CD4-positive, CD25-positive, alpha-beta regulatory T cell (primary cell): ENCODE measurements at places on chromosomes 6 and 20.

GRCh38 chr6:44221961-44222335, 1.4 kb upstream of the SLC29A1 start:
- no peak for DNase-seq

- no peak for DNase-seq
Measured at GRCh38 chr20:7637184-7637583, 303.1 kb downstream of the HAO1 start.

GRCh38 chr20:54189630-54190029, 15.8 kb upstream of the CYP24A1 start:
- no peak for DNase-seq

DNA sequence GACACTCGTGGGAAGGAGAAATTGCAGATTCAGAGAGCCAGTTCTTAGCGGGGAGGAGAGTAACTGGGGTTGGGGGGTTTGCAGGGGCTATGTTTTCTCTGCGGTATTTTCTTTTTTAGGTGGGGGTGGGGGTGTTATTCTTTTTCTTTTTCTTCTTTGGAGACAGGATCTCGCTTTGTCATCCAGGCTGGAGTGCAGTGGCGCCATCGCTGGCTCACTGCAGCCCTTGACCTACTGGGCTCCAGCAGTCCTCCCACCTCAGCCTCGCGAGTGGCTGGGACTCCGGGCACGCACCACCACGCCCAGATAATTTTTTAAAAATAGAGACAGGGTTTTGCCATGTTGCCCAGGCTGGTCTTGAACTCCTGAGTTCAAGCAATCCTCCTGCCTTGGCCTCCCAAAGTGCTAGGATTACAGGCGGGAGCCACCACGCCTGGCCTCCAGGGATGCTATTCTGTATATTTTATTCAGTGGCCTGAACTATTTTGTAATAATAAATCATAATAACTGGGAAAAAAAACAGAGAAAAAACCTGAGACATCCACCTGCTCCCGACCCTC, 57.3 kb downstream of the UBE2V1 start:
- DNase-seq: no peak

DNA sequence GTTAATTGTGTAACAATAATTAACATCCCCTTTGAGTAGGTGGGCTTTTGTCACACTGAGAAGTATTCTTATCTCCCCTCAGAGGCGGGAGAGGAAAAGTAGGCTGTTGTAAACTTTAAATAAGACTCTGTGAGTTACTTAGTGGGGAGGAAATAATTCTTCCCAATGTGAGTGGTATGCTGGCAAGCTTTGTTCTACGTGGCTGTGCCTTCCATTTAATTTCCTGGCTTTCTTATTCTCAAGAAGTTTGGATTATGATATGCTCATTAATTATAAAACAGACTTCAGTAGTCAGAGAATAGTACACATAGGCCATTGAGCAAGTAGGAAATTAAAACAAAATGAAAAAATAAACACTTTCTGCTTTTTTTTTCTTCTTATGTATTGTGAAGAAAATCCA, 19.1 kb downstream of the ADGRB3 start:
- DNase-seq: no peak

GRCh38 chr6:112443179-112444065, 96.3 kb downstream of the RFPL4B start:
- DNase-seq: no peak

DNA sequence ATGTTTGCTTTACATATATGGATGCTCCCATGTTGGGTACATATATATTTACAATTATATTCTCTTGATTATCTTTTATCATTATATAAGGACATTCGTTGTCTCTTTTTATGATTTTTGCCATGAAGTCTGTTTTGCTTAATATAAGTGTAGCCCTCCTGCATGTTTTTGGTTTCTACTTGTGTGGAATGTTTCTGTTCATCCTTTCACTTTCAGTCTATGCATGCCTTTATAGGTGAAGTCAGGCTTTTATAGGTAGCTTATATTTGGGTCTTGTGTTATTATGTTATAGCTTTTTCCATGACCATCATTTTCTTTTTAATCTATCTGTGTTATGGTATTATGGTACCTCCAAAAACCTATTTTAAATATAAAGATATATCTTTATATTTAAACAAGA, 612.5 kb upstream of the HS3ST5 start:
- no peak for DNase-seq

DNA sequence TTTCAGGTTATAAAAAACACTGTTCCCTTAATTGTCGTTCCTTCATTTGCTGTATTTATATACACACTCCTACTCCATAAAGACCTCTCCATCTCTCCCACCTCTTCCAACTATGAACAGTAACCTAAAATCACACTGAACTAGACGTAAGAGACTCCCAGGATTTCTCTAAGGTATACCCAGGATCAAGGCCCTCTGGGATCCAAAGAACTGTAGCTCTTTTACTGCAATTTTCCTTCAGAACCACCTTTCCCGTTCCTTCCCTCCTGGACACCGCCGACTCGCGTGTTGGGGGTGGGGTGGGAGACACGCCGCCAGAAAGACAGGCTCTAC, 680 bp downstream of the LATS1 start:
- DNase-seq: no peak

- DNase-seq: no peak
Measured at GRCh38 chr20:40945754-40946450, 82.7 kb upstream of the TOP1 start.

DNA sequence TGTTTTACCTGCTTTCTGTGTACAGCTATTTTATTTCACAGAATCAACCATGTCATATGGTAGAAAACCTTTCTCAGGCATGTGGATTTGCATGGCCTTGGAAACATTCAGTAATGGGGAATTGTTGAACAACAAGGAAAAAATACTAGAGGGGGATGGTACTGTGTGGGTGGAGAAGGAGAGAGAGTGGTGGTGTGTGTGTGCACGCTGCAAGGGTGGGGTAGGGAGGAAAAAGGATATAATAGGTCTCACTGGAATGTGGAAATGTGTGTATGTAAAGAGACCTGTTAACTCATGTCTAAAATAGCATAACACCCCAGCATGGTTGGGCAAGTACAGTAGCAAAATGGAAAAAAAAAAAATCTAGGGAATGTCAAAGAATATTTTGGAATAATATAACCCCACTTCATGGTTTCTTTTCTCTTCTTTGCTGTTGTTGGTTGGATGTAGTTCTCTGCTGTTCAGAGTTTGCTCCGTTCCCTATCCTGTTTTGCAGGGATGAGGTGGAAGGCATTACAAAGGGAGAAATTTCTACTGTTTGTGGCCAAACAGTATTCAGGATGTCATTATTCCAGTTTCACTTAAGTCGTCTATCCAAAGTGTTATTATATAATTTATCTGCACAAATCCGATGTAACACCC, 93.9 kb upstream of the CITED2 start:
- no peak for DNase-seq

GRCh38 chr6:24689964-24690363, 23.1 kb downstream of the ACOT13 start:
- DNase-seq: no peak

DNA sequence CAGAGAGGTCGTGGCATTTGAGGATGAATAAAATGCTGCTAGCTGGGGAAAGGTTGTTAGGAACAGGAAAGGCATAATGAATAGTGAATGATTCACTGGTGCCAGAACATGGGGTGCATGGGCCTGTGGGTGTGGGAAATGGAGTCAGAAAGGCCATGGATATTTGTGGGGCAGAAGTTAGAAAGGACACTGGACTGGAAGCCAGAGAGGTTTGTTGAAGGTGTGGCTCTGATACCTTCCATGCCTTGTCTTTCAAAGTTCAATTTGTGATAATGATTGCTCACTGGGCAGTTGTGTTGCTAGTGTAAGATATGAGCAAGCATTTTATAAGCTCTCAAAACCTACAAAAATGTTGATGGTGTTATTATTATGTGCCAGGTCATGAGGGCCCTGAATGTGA, 32.7 kb downstream of the LRRC1 start:
- no peak for DNase-seq

- peak; percentile 46 for DNase-seq
Measured at GRCh38 chr6:137641474-137642077, 147.4 kb upstream of the OLIG3 start.

- no peak for DNase-seq
Measured at GRCh38 chr6:92777146-92777740, 642.1 kb downstream of the EPHA7 start.

DNA sequence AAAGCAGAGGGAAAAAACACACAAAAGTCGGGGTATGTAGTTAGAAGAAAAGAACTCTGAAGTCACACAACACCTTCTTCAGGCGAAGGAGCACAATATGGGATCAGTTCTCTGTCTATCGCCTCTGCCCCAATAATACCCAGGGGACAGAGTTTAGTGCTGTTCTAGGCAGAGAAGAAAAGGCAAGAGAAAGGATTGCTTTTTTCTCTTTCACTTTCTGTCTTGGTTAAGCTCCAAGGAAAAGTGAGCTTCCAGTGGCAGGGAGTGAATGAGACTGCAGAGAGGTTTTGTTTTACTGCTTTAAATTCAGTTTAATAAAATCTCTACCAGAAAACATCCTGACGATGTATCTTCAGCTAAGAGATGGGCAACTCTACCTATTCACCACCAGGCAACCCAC, 86.6 kb upstream of the STXBP5 start:
- DNase-seq: no peak

GRCh38 chr6:22328474-22328873, 31.6 kb upstream of the PRL start:
- no peak for DNase-seq

DNA sequence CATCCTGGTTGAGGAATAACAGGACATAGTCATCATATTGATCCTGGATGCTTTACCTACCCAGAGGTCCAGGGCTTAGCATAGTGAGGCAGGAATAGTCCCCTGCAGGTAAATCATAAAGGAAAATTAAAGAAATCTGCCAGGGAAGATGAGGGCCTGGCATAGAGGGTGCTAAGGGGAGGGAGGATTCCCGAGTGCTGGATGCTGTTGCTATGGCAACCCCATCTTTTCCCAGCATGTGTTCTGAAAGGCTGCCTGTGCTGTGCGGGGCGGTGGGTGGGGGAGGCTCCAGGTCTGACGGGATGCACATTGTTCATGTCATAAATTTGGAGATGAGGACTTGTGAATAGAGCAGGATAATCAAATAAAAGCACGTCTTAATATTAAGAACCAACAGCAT, 212.6 kb upstream of the PCSK2 start:
- DNase-seq: no peak

GRCh38 chr6:42507901-42508300, 55.9 kb upstream of the UBR2 start:
- no peak for DNase-seq

- DNase-seq: no peak
Measured at GRCh38 chr20:51050531-51051075, 27.7 kb upstream of the KCNG1 start.

DNA sequence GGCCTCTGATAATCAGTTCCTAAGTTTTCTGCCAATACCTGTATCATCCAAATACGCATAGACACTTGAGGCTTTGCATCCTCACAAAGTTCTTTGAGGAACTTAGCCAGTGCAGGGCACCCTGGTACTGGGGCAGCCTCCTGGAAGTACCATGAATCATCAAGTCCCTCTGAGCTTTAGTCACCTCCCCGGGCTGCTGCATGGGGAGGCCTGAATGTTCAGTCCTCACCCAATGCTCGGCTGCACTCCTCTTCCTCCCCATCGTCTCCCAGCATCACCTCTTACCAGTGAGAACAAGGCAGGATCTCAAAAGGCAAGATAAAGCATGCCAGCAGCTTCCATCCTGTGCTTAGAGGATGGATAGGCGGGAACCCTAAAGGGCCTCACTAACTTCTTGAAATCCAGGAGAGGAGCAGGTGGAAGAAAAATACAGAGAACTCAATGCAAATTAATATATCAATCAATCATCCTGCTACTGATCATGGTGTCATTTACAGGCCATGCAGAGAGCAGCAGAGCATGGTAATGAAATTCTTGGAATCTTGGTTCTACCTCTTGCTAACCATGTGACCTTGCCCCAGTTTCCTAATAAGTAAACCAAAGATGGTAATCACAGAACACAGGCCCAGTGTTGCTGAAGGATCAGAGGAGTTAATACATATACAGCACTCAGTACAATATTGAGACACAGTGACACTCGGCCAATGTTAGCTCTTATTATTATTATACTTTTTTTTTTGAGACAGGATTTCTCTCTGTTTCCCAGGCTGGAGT, 4.7 kb upstream of the CCN6 start:
- DNase-seq: peak; percentile 20

GRCh38 chr20:25465243-25466135, 58.0 kb downstream of the GINS1 start:
- no peak for DNase-seq

DNA sequence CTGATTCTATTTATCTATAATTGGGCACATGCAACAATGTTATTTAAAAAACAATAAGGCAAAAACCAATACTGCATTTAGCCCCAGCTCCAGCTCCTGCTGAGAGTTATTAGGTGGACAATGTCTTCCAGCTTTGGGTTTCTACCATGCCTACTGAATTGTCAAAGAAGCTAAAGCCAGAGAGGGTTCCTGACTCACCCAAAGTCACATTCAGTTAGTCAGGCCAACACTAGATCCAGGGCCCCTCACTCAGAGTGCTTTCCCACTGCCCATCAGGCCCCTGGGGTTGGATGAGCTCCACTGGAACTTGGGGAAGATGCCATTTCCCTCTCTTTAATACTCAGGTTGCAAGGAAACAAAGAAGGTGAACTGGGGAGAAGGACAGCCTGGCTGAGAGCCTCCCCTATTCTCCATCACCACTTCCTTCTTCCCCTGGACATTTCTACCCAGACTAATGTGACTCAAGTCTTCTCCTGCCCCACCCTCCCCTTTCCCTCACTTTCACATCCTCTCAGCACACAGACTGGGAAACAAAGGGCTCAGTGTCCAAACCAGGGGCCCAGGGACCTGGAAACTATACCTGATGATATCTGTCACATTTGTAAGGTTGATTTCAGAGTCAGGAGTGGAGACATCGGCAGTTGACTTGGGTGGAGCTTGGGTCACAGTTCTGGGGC, 6.0 kb downstream of the TREM1 start:
- DNase-seq: no peak

DNA sequence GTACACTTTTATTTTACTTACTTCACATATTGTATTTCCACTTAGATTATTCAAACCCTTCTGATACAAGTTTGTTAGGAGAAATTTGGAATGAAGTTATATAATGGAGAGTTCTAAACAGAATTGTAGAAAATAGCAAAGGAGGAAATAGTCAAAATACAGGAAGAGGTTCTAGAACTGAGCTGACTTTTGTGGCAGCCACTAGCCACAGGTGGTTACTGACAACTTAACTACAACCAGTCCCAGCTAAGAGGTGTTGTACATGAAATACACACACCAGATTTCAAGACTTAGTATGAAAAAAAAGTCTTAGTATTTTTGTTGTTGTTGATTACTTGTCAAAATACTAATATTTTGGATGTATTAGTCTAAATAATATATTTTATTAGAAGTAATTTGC, 727.4 kb upstream of the CITED2 start:
- DNase-seq: no peak

- no peak for DNase-seq
Measured at GRCh38 chr6:168525926-168526630, 85.1 kb downstream of the SMOC2 start.

GRCh38 chr6:56798163-56798562, 155.5 kb upstream of the DST start:
- DNase-seq: no peak

GRCh38 chr20:32886652-32887051, 27.9 kb downstream of the EFCAB8 start:
- DNase-seq: no peak

- DNase-seq: no peak
Measured at GRCh38 chr6:154474648-154475428, 35.6 kb downstream of the CNKSR3 start.

- no peak for DNase-seq
Measured at GRCh38 chr20:21395051-21395665, 2.2 kb downstream of the NKX2-4 start.

- no peak for DNase-seq
Measured at GRCh38 chr6:136387316-136387715, 97.7 kb upstream of the BCLAF1 start.
